Ascending aorta (tissue), 2 donors: ENCODE measurements at places on chromosomes 4 and X.

- DNase-seq = no peak
Observed at GRCh38 chr4:56342746-56343145, 44.5 kb downstream of the AASDH start.

DNA sequence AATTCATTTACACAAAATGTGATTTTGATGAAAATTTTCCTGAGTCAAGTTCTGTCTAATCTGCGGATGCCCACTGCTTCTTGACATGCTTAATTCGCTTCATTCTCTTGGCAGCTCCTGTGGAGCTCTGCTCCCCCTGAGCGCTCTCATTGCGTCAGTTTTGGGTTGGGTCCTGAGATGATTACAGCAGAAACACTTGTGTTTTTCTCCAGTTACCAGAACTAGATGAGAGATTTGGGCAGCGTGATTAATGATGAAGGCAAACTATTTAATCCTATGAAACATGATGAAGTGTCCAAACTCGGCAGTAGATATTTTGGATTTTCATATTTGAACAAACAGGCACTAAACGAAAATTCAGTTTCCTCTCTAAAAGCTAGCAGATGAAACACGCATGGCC is 4.2 kb upstream of the CXCL1 start:
- DNase-seq = no peak

GRCh38 chr4:138902705-138903104 is 112.9 kb upstream of the NOCT start:
- DNase-seq = no peak

- DNase-seq = no peak
Observed at GRCh38 chrX:63561425-63561824, 210.3 kb upstream of the SPIN4 start.

DNA sequence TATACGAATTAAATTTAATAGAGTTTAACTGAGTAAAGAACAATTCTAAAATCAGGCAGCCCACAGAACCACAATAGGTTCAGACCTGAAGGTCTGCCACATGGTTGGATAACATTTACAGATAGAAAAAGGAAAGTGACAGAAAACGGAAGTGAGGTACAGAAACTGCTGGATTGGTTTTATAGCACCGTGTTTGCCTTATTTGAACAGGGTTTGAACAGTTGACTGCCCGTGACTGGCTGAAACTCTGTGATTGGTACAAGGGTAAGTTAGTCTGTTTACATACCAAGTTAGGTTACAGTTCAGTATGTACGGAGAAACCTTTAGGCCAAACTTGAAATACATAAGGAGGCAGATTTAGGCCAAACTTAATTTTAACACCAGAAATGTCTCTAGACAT is 64.1 kb upstream of the ATXN3L start:
- DNase-seq = no peak

- DNase-seq = no peak
Observed at GRCh38 chr4:168651374-168651773, 154.5 kb downstream of the PALLD start.

- DNase-seq = no peak
Observed at GRCh38 chr4:151117371-151117962, 18.0 kb downstream of the RPS3A start.

DNA sequence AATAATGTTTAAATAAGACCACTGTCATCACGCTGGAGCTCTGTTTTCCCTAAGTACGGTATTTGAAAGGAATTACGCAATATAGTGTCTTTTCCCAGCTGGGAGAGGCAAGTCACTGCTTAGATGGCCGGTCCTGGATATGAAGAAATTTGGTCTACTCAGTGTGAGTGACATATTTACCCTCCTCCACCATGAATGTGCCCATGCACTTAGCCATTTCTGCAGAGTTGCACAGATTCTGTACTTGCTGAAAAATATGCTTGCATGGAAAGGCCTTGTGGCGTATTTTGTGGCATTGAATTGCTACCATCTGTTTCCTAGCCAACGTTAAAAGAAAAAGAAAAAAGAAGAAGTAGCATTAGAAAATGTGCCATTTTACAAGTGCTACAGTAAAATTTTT is 73.1 kb downstream of the ADGRL3 start:
- no peak for DNase-seq
